Foreskin melanocyte (primary cell): ENCODE measurements at places on chromosomes 1 and 21.

DNA sequence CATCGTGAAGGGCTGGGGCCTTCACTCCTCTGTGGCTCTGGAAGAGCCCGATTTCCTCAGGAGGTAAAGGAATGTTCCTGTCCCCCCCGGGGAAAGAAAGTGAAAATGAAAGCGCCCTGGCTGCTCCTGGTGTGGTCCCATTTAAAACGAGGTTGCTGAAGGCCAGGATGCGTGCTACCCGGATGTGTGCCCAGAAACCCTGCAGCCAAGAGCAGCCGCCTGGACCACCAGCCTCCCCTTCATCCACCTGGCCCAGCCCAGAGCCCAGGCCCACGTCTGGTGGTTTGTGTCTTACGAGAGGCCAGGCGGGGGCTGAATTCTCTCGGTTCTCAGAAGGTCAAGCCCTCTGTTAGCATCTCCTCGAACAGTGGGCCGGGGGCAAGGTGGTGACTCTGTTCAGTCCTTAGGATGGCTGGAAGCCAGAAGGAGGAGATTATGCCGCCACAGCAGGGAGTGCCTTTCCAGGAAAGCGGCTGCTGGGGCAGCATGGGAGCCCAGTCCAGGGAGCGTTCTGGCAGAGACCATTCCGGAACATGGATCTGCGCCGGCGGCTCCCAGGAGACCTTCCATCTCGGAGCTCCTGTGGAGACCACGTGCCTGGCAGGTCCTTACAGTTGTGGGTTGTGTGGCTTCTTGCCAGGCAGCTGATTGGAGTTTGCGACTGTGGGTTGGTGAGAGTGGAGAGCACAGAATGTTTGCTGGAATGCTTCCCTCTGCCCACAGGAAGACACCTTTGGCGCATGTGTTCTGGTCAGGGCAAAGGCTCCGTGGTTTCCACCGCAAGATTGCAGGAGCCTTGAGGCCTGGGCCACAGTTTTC is 1.4 kb downstream of the GUK1 start:
- DNase-seq = peak; percentile 4

GRCh38 chr1:4395676-4396075 is 258.7 kb upstream of the AJAP1 start:
- no peak for DNase-seq

- DNase-seq = no peak
These were observed 181.1 kb downstream of the RASAL2 start for GRCh38 chr1:178275049-178275448.

- DNase-seq = no peak
These were observed 15.3 kb downstream of the PYCR2 start for GRCh38 chr1:225908773-225909172.

DNA sequence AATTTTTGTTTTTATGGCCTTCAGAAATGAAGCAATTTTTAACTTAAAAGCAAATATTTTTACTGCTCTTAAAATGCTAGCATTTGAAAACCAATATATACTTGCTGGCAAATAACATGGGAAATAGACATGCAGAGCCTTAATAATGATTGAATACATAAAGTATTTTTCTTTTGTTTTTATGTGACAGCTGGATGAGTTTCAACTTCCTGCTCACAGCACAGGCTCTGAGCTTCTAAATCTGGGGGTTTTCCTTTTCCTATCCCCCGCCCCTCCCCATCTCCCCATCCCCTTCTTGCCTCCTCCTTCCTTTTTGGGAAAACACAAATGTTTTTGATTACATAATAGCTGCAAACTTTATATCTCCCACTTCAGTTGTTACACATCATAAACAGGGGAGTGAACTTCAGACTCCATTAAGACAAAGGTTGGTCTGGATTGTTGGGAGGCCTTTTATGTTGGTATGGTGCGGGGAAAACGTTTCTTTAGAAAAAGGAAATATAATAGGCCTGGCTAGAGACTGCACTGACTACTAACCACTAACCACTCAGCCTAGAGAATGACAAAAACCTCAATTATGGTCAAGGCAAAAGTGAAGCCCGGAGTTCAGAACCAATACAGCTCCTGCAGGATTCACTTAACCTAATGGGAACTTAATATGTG is 116.1 kb upstream of the GORAB start:
- DNase-seq = no peak

- no peak for DNase-seq
These were observed 29.6 kb downstream of the APP start for GRCh38 chr21:26140926-26141325.

DNA sequence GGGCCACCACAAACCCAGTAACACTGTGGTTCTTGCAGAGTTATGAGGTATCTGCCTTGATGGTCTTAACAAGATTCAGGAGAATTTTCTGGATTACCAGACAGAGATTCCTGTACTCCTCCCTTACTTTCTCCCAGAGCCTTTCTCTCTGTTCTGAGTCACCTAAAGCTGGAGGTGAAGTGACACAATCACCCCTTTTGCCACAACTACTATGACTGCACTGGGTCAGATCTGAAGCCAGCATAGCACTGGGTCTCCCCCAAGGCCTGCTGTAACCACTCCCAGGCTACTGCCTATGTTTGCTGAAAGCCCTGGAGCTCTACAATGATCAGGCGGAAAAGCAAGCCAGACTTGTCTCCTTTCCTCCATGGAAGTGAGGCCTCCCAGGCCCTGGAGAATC is 156.7 kb upstream of the NEGR1 start:
- no peak for DNase-seq

- DNase-seq = no peak
These were observed 18.4 kb downstream of the CTXND2 start for GRCh38 chr1:150905301-150905700.

DNA sequence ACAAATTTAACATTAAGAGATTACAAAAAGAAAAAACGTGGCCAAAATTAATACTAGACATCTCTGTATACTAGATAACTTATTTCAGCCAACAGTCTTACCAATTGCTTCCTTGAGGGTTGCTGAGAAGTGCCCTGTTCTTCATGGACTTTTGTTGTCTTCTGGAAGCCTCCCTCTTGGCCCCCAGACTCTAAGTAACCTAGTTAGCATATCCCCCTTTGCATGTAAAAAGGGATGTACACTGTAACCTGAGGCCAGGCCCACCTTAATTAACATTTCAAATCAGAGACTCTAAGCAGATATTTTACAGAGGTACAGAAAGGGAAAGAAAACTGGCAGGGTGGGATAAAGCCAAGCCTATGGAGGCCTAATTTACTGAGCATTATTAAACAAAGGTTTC is 1047.3 kb downstream of the ADGRL2 start:
- DNase-seq = no peak

- DNase-seq = no peak
These were observed 113.7 kb downstream of the FCRL5 start for GRCh38 chr1:157438613-157439012.

GRCh38 chr1:43220905-43221778 is 48.6 kb upstream of the TMEM125 start:
- DNase-seq = no peak

- no peak for DNase-seq
These were observed 43.3 kb downstream of the EPRS1 start for GRCh38 chr1:220003015-220003414.

GRCh38 chr1:167631386-167631935 is 1.4 kb downstream of the RCSD1 start:
- no peak for DNase-seq

GRCh38 chr21:45768740-45769048 is 125.2 kb downstream of the PCBP3 start:
- DNase-seq = no peak

- DNase-seq = no peak
These were observed 38.4 kb downstream of the LEPR start for GRCh38 chr1:65458730-65459396.

DNA sequence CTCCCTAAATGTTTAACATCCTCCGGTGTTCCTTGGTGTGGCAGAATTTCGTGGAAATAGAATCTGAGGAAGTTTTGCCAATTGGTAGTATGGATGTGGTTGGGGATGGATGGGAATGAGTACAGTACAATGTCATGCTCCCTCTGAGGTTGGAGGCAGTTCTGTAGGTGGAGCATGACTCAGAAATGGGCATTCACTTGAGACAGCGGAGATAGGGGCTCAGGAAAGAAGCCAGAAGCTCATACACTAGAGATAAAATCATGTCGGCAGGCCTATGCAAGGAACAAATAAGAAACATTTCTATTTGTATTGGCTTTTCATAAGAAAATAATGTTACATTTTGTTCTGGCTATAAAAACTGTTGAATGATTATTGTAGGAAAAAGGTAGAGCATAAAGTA is 196.0 kb downstream of the URB2 start:
- no peak for DNase-seq

DNA sequence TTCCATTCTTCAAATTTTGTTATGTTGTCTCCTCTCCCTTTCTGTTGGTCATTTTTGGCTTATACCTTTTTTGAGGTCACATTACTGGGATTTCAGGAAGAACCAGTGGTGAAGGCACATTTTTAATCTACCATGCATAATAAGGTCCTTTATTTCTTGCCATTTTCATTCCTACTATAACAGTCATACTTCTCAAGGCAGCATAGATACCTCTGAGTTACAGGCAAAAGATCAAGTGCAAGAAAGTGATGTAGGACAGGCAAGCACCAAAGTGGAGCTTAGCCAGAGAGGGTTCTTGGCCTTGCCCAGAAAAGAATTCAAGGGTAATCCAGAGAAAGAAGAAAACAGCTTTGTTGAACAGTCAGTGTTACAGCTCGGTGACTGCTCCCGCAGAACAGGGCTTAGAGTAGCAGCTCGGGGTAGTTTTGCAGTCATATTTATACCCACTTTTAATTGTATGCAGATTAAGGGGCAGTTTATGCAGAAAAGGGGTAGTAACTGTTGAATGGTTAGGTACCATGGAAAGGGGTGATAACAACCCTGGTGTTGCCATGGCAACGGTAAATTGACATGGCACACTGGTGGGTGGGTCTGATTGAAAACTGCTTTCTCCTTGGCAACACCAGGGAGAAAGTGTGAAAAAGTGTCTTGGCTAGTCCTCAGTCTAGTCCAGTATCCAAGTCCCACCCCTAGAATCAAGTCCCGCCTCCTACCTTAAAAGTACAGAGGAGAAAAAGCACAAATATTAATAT is 39.6 kb upstream of the DOCK7 start:
- no peak for DNase-seq

- DNase-seq = no peak
These were observed 88.5 kb downstream of the TRIM11 start for GRCh38 chr1:228317891-228318810.

GRCh38 chr1:242770366-242770765 is 245.9 kb upstream of the PLD5 start:
- DNase-seq = no peak

- no peak for DNase-seq
These were observed 17.1 kb downstream of the KIF21B start for GRCh38 chr1:201006450-201006849.

- no peak for DNase-seq
These were observed 86.4 kb downstream of the RUNX1 start for GRCh38 chr21:34962586-34963222.

- DNase-seq = no peak
These were observed 23.6 kb upstream of the PIGC start for GRCh38 chr1:172467446-172467845.

DNA sequence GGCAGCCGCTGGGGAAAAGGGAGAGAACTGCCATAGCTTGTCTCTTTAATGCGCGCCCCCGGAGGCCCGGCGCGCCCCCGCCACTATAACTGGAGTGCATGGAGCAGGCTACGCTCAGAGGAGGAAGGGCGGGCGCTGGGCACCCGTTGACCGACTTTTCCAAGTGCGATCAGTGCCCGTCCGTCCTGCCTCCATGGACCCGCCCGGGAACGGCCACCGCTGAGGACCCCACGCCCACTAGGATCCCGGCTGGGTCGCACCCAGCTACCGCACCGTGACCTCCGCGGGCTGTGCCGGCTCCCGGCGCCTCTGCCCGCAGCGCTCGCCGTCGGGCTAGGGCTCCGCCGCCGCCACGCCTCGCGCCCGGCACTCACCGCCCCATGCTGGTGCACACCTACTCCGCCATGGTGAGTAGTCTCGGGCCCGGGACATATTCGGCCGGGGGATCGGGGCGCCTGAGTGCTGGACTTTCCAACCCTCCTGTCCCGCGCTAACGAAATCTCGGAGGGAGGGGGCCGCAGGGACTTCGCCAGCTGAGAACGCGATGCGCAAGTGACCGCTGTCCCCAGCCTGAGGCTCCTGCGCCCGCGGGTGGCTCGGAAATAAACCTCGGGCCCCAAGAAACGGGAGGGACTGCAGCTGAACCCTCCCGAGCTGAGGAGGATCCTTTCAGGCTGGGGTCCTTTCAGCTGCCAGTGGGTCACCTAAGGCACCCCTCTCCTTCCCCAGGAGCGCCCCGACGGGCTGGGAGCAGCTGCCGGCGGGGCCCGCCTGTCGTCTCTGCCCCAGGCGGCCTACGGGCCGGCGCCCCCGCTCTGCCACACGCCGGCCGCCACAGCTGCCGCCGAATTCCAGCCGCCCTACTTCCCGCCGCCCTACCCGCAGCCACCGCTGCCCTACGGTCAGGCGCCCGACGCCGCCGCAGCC is at the start of gene TFAP2E:
Gene TFAP2E (plus strand): TSS at position 117 of the 927 bp plus-strand sequence. CDS start 264 bp downstream, at position 381.
- peak; percentile 57 for DNase-seq

DNA sequence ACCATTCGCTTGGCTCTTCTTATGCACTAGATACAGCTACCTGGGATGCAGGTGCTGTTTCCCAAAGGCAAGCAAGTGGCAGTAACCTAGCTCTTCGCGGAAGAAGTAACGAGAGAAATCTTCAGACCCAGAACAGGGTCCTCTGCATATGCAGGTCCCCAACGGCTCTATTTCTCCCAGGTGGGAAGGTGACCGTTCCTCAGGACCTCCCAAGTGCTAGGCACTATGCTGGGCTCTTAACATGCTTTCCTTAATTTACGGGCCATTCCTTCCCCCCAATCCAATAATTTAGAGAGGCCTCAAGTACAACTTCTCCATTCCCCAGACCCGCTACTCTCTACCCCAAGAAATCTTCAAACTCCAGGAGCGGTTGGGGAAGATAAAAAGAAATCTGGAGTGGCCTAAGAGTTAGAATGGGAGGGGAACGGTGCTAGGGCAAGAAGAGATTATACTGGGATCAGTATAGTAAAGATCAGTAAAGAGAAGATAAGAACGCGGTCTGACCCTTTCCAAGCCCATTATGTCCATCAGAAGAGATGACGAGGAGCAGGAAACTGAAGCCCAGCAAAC is 410 bp downstream of the TXNDC12 start:
- no peak for DNase-seq

DNA sequence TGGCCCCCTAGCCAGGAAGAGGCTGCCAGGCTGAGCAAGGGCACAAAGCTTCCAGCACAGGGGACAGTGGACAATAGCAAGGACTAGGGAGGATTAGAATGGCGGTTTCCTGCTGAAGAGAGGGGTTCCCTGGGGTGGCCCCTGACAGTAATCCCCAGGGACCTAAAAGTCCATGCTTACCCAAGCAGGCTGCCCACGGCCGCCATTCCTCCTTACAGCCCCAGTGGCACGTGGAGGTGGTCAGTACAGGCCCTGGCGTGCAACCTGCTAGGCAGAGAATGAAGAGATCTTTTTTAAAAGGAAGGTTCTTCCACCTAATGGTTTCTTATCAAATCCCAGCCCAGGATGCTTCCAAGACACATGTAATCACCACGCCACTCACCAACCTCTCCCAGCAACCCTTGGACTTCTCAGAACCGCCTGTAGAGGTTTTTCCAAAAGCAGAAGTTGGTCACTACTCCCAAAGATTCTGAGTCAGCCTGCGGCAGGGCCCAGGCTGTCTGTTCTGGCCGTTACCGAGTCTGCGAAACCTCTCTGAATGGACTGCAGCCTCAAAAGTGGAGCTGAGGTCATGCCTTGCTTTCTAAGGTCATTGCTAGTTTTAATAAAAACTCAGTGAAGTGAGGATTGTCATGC is 926 bp downstream of the MRPL55 start:
- no peak for DNase-seq

GRCh38 chr1:147719711-147720225 is 40.6 kb downstream of the GJA5 start:
- DNase-seq = no peak
